Activated T-helper 2 cell treated with anti-CD3 and anti-CD28 coated beads, Interferon-gamma antibody, Interleukin-2, Interleukin-4, amounts not matched to agents 10 μg/mL and 5 μg/mL and 100 μg/mL, durations not matched to agents 14 hours and 24 hours and 36 hours (primary cell): ENCODE measurements at places on chromosomes 6 and 20.

DNA sequence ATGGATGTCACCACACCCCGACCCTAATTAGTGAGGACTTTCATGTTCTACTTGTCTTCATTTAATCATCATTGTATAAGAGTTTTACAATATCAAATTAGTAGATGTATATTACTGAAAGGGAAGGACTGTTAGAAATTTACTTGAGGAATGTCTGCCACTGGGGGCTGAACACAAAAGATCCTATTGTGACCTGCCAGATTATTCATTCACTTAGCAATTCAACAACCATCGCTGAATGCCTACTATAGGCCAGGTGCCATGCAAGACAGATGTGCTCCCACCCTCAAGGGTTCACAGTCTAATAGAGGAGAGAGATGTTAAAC lies 8.0 kb upstream of the RBCK1 start:
- no peak for DNase-seq

DNA sequence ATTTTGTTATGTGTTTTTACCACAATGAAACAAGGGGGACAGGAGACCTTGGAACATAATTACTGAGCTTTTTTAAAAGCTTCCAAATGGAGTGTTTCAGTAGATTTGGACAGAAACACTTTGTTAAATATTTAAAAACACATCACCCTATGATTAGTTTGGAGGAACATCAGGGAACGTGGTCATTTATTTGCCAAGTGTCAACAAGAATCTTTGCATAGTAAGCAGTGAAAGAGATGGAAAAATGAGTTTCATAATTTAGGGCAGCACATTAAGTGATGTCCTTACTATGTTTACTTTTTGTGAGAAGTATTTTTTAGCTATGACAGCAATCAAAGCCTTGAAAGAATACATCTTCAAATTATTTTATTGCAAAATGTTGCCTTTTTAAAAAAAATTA lies 82.6 kb downstream of the PROKR2 start:
- DNase-seq = no peak

DNA sequence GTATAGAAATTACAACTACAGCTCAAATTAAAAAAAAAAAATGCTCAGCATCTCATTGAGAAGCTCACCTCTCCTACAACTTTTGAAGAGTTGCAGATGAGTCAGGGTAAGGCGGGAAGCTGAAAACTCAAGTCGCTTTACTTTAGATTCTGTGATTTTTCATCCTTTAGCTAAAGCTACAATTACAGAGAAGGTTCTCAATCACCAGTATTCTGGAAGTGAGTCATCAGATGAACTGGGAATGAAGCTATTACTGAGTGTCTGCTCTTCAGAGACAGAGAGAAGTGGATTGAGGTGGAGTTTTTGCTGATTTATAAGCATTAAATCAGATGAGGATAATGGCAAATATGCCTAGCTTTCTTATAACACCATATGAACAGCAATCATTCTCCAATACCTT lies 91.9 kb downstream of the TFAP2A start:
- no peak for DNase-seq

- DNase-seq = peak; percentile 10
These were observed 33.9 kb upstream of the SGK1 start for GRCh38 chr6:134351615-134352474.

DNA sequence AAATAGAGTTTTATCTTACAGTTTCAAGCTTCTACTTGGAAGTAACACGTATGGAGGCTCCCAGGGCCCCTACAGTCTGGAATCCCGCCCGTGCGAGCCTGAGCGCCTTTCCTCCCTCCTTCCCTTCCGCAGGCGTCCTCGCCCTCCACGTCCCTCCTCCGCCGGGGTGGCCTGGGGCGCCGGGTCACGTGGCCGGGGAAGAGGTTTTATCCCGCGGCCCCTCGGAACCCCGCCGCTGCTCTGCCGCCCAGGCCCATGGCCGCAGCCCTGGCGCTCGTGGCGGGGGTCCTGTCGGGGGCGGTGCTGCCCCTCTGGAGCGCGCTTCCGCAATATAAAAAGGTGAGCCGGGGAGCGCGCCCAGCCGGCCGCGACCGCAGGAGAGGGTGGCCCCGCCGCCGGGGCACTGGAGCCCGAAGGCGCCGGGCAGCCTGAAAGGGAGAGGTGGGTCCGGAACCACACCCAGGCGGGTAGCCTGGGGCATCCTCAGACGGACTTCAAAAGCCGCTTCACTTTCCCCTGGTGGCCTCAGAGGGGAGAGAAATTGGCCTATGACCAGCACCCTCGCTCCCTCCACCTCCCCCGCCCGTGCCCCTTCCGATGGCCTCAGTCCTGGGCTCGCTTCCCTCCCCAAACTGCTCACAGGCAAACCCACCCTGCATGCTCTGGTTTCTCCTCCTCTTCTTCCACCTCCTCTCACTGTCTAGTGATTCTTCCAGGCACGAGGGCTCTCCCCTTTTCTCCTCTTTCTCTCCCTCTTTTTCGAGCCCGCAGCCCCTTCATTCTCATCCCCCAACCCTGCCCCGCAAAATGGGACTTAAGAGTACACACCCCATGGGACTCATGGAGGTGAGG lies at the start of gene CLPSL2:
TSS of gene CLPSL2 (plus strand) at position 235 of the 852 bp plus-strand sequence. CDS start at position 256, 21 bp downstream.
- no peak for DNase-seq

DNA sequence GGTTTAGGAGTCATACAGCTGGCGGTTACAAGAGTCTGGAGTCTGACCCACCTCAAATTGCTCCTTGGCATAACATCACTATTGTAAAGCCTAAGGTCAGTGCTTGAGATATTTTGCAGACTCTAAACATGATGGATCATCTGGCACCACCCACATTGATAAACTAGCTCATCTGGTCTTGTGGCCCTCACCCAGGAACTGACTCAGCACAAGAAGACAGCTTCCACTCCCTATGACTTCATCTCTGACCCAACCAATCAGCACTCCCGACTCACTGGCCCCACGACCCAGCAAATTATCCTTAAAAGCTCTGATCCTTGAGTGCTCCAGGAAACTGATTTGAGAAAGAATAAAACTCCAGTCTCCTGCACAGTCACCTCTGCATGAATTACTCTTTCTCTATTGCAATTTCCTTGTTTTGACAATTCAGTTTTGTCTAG lies 115.9 kb downstream of the CD24 start:
- DNase-seq = no peak
